ENCODE measurements at places on chromosomes 5 and 9.

- DNase-seq = no peak
These were observed 317.0 kb downstream of the RASEF start for GRCh38 chr9:82745919-82746318.

GRCh38 chr5:3594510-3595005 is 1.1 kb upstream of the IRX1 start:
- DNase-seq = no peak

DNA sequence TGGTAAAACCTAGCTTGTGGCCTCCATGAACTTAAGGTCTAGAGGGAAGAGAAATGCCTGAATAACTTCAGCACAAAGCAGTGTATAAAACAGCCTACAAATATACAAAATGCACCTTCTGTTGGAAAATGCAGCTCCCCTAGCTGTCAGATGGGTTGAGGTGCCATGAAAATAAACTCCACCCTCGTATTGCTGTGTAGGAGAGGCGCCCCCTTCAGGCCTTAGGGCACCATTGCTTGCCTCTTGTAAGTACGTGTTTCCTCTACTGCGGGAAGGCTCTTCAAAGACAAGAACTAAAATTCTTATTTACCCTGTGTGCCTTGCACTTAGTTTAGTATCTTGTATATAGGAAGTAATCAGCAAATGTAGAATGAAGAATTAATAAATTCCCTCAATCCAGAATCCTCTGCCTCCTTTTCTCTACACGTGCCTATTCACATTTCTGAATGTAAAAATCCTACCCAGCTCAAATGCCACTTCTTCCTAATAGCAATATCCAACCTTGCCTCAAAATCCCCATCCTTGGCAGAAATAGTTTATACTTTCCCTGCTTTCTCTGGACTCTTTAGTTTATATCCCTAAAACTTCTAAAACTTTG is 393.7 kb upstream of the PDE4D start:
- peak; percentile 11 for DNase-seq

- no peak for DNase-seq
These were observed 6.1 kb downstream of the NPR2 start for GRCh38 chr9:35797311-35798109.

DNA sequence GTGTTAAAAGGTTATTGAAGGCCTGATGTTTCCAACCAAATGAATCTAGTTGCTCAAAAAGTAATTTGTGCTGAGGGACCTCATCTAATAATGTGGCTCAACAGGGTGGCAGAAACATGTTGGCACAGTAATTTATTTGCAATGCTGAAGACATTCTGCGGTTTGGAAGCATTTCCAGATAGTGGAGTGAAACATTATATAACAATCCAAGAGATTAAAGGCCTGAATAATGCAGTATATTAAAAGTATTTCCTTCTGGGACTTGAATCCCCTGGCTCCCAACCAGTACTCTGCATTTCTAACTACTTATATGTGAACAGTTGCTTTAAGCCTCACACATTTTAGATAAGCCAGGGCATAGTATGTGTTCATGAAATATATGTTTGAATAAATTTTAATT is 25.9 kb upstream of the ALDH1A1 start:
- DNase-seq = peak; percentile 25

- DNase-seq = no peak
These were observed 1905.1 kb downstream of the MAT2B start for GRCh38 chr5:165410476-165410875.

DNA sequence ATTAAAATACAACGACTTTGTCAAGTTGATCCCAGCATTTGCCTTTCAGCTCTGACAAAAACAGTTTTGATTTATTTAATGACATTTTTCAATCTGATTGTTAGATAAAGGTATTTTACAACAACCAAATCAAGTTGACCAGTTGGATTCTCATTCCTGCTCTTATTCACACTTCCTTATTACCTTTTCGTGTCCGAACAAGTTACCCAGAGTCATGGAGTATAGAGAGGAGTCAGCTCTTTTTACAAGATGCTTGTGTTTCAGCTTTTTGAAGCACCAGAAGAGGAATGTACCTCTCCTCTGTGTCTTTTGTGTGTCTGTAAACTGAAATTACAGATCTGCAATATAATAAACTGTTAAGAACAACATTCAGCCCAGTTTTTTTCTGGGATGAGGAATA is 151.3 kb upstream of the TMEM161B start:
- no peak for DNase-seq

DNA sequence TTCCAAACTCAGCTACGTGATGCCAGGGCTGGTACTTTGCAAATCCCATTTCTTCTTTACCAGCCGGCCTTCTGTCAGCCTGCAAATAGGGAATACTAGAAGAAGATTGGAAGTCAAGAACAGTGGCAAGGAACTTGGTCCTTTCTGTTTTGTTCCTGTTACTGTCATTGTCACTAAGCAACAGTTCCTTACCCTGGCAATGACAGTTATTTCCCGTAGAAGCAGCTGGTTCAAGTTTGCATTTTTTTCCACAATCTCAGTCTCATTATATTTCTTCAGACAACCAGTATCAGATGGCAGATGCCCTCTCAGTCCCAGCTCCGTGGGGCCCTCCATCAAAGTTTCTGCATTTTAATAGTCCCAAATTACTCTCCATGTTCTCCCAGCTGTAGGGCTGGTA is 9.1 kb upstream of the C1QTNF2 start:
- no peak for DNase-seq

GRCh38 chr5:73311291-73312110 is 137.1 kb downstream of the FOXD1 start:
- peak; percentile 63 for DNase-seq

GRCh38 chr9:34962546-34962945 is 4.5 kb downstream of the PHF24 start:
- DNase-seq = no peak

DNA sequence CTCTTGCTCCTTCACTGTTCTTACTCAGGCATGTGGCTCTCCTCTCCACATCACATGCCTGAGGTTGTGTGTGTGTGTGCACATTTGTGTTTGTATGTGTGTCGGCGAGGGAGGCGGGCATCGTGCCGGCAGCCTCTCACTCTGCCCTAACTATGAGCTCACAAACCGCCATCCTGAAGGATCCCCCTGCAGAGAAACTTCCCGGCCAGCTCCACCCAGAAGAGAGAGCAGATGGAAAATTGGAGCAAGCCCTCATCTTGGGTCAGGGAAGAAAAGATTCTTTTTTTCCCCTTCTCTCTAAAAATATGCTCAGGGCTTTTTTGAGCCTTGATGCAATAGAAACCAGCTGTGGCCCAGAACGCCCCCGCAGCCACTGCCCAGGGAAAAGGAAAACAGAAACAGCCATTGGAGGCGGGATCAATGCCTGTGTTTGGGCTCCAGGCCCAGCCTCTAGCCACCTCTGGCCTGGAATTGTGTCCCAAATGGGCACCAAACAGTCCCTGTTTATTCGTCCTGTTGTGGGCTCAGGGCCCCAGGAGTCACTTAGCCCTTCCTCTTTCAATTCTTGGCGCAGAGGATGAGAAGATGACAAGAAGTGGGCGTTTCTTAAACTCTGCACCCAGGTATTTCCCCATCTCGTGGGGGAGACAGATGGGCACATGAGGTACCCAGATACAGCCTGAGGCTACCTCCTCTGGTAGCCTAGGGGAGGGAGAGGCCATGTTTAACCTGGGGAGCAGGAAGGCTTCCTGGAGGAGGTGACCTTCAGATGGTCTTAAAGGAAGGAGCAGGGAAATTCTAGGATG is 151.5 kb downstream of the RGS3 start:
- DNase-seq = no peak

DNA sequence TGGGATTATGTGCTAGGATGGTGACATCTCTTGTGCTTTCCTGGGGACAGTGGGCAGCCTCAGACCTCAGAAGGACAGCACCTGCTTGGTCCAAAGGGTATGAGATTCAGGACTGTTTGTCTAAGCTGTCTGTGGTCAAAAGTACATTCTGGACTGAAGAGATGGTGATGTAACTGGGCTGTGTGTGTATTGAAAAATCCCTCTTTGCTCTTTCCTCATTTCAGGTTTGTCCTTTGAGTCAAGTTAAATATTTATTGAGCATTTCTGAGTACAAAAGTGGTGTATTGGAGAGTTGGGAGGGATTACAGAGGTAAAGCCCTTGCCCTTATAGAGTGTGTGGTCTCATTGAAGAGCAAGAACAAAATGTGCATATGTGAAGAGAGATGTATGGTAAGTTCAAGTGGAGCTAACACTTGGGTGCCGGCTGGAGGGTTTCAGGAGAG is 46.7 kb downstream of the RCL1 start:
- DNase-seq = no peak

- no peak for DNase-seq
These were observed 33.3 kb upstream of the RORB start for GRCh38 chr9:74463825-74464224.

DNA sequence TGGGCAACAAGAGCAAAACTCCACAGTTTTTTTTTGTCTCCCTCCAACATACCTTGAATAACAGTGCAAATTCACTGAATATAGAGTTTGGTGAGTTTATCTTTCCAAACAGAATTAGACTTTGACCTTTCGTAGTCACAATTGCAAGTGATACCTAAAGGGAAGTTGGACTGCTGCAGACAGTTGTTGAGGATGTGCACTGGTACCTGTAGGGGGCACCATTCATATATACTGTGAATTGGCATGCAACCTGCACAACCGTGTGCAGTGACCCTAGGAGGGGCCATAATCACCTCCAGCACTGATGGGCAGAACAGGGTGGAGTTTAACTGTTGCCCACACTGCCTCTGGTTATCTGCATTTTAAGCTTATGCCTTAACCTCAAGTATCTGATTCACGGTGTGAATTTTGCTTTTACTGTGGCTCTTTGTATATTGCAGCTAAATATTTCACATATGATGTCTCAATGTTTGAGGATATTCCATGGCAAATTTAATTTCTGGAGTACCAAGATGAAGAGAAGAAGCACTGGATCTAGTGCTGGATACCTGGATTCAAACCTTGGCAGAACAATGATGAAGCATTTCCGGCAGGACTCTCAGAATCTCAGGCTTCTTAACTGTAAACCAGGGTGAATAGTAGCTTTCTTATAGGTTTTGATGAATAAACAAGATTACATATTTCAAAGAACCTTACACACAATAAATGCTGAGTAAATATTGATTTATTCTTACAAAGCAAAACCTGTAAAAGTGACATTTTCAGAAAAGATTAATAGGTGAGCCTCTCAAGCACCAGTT is 144.3 kb downstream of the ACTBL2 start:
- no peak for DNase-seq

DNA sequence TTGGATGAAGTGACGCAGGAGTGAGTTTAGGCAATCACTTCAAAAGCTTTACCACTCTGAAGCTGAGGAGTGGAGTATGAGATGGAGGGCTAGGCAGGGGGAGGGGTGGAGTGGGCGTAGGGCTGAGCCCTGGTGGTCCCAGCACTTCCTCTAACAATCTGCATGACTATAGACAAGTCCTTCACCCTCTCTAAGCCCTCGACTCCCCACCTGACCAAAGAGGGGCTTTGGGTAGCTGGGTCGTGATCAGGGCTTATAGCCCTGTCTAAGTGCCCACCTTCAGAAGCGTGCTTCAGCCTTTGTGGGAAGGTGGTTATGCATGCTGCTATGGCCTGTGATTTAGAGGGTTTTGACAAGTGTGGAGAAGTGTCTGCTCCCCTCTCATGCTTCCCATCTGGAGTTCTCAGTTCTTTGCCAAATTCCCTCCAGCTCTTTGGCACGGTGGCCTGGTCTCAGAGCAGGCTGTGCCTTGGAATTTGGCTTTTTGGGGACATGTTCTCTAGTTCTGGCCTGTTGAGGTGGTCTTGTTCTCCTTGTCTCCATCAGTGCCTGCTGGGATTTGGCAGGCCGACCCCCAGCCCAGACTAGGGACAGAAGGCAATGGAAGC is 53.0 kb downstream of the ACTBL2 start:
- DNase-seq = no peak

DNA sequence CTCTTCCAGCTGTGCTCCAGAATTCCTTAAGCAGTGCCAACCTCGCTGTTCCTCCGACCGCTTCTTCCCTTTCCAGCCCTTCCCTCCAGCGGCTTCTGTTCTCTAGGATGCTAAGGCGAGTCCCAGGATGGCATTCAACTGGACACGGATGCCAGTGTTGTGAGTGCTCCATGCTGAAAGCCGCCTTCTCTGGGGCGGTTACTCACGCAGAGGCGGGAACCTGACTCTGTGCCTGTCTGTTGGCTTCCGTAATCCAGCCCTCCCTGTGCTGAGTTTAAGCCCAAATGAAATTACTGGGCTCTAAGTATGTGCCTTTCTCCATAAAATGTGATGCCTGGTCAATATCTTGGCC is 20.2 kb downstream of the COL5A1 start:
- no peak for DNase-seq

- no peak for DNase-seq
These were observed 39.9 kb upstream of the EPB41L4B start for GRCh38 chr9:109360771-109361170.

DNA sequence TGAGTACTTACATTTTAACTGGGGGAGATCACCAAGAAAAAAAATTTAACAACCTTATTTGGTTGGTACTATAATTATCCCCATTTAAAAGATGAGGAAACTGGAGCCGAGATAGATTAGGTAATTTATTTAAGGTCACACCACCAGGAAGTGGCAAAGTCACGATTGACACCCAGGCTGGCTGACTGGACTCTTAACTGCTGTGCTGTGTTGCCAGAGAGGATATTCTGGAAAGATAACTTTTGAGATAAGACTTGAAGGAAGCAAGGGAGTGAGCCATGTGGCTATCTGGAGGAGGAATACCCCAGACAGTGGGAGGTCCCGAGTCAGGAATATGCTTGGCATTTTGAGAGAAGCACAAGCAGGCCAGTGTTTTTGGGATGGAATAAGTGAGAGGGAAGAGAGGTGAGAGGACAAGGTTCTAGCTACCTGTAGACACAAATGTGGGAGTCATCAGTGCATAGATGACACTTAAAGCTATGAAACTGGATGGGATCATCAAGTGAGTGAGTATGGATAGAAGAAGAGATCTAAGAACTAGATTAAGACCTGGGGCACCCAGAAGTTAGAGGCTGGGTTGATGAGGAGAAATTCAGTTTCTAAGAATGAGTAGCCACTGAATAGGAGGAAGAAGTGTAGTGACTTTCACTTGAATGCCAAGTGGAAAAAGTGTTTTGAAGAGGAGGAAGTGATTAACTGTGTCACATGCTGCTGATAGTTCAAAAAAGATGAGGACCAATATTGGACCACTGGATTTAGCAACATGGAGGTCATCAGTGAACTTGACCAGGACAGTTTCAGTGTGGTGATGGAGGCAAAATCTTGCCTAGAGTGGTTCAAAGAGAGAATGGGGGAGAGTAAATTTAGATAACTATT is 25.6 kb downstream of the PDE8B start:
- no peak for DNase-seq

- DNase-seq = no peak
These were observed 138.7 kb downstream of the AUH start for GRCh38 chr9:91223000-91223399.

DNA sequence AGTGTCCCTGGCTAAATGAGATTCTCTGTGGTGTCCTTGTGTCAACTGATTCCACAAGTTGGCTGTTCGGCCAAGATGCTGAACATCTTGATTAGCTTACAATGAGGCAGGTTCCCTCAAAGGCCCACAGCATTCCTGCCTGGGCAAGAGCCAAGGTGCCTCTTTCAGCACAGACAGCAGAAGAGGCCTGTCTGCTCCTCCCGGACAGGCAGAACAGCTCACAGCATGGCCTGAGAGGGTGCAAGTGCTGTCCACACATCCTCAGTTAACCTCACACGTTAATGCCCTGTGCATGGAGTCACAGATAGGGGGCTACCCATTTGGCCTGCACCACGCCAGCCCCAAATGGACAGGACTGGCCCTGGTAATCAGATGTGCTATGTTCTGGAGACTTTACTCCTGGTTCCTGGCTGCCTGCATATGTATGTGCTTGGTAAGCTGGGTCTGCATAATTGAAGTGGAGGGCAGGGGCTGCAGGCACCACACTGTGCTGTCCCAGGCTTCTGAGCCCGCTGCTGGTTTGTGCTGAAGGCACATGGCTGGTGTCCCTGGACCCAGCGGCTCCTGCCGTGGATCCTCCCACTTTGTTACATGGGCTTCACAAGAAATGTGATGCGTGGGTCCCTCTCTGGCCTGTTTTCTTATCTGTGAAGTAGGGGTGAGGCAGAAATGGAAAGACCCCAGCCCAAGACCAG is 8.9 kb downstream of the CSF2 start:
- DNase-seq = no peak
